Activated CD4-positive, alpha-beta T cell treated with anti-CD3 and anti-CD28 coated beads, Interleukin-2, amount 50 U/mL, for 1 hour (primary cell): ENCODE measurements at places on chromosomes 5 and 9.

- DNase-seq, result no peak
Observed at GRCh38 chr5:62326302-62326701, 20.3 kb downstream of the KIF2A start.

DNA sequence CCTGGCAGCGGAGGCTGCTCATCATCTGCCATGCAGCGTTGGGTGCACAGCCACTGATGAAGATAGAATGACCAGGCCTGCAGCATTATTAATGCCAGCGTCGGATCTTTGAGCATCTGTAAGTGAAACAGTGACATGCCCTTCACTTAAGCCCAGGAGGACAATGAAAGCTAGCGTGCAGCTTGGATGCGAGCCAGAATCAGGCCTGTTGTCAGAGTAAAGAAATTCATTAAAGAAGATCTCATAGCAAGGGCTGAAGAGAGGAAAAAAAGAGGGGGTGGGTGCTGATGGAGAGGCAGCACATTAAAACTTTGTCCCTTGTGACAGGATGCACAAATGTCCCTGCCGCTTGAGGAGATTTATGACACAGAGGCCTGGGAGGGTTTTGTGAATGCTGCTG, 186.1 kb upstream of the MAST4 start:
- no peak for DNase-seq

DNA sequence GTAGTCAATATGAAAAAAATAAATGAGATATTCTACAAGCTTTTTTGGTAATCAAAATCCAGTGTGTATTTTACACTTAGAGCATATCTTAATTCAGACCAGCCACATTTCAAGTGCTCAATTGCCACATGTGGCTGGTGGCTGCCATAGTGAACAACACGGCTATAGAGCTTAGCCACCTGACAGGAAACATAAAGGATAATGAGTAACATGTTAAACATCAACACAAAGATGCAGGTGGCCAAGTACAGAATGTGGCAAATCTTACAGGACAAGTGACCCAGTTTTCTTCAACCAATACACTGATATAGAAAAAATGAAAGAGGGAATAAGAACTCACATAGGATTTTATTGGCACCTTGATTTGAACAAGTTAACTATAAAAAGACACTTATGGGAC, 61.4 kb downstream of the KIF24 start:
- no peak for DNase-seq

DNA sequence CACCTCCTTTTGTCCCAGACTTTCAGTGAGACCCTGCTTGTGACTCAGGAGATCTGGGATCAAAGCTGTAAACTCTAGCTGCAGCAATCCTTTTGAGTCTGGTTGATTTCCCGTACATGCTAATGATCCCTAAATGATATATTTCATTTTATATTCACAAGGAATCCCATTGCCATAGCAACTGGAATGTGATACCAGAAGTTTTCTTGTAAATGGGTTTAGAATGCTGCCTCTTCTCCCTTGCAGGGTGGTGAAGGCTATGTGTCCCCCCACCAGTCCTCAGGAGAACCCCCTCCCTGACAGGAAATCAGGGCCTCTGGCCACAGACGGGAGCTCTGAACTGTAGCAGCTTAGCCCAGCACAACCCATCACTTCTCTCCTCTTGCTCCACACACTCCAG, 215.0 kb downstream of the FSTL4 start:
- DNase-seq, result no peak

GRCh38 chr9:4936823-4937222, 48.2 kb upstream of the JAK2 start:
- no peak for DNase-seq

DNA sequence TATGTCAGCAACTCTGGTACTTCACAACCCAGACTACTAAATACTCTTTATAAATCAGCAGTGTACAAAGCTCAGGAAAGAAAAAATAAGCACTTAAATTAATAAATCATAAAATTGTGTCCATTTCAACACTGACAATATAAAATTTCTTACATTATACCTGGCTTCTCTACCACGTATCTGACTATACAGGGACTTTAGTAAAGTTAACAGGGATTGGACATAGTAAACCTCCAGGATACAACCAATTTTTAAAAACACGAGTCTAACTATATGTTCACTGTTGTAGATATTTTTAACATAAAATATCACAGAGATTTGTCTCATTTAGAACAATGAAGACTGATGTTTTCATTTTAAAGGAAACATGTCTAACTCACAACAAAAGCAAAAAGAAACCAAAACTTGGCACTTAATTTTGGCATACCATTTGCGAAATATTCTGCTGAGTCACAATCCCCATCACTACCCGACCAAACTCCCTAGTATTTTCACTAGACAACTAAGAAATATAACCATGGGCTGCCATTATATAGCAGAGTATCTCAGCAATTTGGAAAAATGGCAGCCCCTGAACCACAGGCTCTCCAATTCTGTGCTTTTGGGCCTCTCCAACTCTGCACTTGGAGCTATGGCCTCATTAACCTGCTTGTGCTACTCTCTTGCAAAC, 14.4 kb downstream of the FAM169A start:
- no peak for DNase-seq

- DNase-seq, result no peak
Observed at GRCh38 chr5:14306329-14306815, 163.2 kb downstream of the TRIO start.

GRCh38 chr5:14851597-14851996, 20.0 kb downstream of the ANKH start:
- no peak for DNase-seq

- no peak for DNase-seq
Observed at GRCh38 chr5:176382721-176383120, 5.7 kb downstream of the NOP16 start.

GRCh38 chr5:132270706-132271105, 13.2 kb downstream of the PDLIM4 start:
- DNase-seq, result no peak

DNA sequence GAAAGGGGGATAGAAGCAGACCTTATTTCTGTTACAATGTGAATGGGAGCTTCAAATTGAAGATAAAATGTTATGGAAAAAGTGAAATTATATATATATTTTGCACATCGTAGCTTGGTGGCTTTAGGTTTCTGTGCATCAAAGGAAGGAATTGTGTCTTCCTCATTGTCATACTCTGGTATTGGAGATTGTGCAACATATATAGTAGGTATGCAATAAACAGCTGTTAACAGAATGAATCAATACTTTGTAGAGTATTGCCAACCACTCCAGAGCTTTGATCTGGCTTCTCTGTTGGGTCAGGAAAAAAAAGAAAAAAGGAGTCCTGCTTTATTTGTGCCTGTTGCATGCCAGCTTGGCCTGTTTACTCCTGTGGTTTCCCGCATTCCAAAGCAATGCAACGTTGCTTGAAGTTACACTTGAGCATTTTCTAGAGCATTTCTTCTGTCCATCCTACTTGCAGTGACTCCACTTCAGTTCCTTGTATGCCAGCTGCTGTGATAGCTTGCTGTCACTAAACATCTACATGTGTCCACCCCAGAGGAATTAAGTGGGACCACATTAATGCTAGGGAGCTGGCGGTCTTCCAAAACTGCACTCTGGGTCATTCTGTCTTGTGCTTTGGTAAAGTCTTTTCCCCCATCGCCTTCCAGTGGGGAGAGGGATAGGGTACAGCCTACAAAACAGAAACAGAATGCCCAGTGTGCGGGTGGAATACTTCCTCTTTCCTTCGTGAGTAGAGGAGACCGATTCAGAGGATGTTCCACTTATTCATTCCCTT, 62.0 kb upstream of the MEF2C start:
- DNase-seq, result no peak

DNA sequence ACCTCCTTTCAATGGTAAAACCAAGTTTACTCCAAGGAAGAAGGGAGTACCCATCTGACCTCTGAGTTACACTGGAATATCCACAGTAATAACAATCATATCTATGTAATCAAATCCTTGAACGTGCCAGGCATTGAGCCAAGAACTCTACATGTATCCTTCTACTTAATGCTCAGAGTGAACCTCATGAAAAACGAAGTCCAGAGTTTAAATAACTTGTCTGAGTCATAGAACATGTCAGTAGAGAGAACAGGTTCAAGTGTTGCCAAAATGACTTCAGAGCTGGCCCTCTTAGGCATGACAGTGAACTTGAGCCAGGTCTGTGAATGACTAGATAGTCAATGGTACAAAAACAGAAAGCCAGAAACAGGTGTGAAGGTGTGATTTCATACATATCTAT, 164.1 kb upstream of the ZNF618 start:
- no peak for DNase-seq

DNA sequence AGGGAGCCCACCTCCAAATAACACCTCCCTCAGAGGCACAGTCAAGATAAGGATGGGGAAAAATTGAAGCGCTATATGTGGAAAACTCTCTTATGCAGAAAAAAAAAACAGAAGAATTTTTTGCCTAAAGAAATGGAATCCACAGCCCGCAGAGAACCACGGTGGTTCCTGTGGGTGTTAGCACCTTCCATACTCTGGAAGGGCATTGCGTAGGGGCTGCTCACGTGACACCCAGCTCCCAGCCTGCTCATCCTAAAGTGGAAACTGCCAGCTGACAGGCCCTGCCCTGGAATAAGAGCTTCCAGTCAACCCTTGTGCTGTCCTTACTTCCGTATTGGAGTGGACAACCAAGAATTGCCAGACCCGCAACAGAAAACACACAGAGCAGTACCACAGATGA, 142.5 kb downstream of the FSTL4 start:
- DNase-seq, result no peak

GRCh38 chr9:11726659-11727058, 966.5 kb upstream of the TYRP1 start:
- DNase-seq, result no peak

DNA sequence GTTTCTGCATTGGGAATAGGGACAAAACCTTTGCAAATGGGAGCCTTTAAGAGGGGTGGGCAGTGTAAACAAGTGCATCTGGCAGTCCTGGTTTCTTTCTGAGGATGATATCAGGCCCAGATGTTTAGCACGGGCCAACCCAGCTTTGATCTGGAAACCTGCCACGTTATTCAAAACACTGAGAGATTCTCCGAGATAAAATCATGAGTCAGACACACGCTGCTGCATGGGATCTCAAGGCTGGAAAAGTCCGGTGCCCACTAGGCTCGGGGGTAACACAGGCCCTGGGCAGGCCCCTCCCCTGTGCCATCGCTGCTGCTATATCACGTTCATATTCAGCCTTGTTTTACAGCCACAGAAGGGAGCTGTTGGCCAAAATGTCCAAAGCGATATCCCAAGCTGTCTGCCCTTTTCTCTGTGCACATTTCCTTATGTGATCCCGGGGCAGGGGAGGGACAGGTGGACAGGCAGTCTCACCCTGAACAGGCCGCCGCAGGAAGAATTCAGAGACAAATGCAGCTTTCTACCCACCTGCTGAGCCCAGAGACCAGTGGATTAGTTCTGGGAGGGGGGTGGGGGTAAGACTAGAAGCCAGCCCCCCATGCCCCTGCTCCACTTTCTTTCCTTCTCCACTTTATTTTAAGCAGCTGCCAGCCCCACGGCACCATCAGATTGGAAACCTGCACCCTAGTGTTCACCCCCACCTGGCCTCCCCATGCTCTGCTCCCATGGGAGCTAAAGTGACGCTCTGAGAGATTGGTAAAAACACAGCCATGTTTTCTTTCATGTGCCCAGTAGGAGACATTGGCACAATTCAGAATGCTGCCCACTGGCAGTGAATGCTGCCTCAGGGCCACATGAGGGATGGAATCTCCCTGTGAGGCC, 63.1 kb downstream of the TMOD1 start:
- DNase-seq, result no peak

GRCh38 chr5:1391691-1392090, 46.8 kb upstream of the CLPTM1L start:
- DNase-seq, result no peak

DNA sequence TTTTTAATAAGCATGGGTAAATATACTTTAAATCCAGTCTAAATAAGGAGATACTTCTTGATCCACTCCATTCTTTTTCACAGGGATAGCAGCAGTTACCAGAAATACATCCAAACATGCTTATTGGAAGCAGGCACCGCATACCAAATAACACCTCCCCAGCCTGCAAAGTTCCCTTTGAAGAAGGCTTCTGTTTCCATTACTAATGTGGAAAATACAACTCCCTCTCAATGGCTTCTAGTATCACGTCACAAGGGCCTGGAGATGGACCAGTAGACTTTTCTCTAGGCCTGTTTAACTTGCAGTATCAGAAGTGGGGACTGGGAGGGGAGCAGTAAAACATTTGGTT, 20.8 kb downstream of the TMEM245 start:
- DNase-seq, result no peak

- DNase-seq, result no peak
Observed at GRCh38 chr9:28547527-28547926, 974.2 kb upstream of the C9orf72 start.

- DNase-seq, result no peak
Observed at GRCh38 chr9:127874301-127875221, 2.9 kb downstream of the AK1 start.

DNA sequence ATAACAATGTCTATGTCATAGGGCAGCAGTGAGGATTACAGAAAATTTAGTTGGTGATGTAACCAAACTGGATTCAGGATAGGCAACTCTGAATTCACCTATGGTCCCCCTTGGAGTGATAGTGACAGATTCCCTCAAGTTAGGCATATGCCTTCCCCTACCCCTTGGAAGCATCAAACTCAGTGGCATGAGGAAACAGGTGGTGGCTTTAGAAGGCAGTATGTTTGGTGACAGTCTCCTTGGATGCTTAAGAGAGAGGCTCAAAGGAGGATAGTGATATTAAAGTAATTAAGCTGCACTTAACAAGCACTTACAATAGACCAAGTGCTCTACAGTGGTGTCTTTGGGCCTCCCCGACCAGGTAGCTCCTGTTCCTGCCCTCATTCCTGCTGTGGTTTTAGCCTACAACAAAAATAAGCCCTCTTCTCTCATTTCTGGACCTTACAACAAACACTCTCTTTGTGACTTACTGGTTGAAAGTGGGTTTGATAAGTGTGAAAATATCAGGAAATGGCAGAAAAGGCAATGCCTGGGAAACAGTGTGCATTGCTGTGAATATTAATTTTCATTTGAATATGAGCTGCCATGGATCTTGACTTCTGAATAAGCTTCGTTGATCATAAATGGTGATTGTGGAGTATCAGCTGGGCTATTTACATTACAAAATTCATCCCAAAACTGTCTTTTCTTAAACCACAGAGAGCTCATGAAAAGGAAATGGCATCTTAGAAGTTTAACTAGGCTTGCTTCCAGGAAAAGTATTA, 29.2 kb downstream of the NR4A3 start:
- DNase-seq, result no peak
